Cerebellar cortex (tissue), 1 donor: ENCODE measurements at places on chromosomes 5 and 9.

GRCh38 chr9:5643005-5643624 is 14.2 kb downstream of the RIC1 start:
- DNase-seq, result no peak

- no peak for DNase-seq
These were observed 12.6 kb downstream of the DNM1 start for GRCh38 chr9:128215491-128216409.

- DNase-seq, result no peak
These were observed 28.9 kb upstream of the PDCD1LG2 start for GRCh38 chr9:5481322-5482040.

DNA sequence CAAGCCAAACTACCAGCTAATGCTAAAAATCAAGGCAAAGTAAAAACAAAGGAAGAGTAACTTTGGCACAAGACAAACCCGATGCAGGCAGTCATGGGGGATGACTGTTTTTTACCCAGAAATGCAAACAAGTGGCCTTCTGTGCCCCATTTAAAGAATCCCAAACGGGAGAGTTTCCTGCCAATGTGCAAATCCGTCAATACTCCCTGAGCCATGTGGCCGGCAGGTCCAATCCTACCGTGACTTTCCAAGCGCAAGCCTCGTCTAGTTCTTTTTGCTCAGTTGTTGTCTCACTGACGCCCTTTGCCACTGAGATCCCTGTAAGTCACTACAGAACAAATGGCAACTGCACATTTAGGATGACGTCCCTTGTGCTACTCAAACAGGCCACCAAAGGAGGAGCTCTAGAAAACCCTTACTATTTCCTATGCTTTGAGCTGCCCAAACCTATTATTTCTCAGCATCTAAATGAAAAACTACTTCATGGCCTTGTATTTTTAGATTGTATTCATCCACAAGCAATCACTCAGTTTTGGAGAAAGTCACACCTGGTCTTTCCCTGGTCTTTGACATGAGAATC is 43.4 kb downstream of the OTULIN start:
- DNase-seq, result no peak

- peak; percentile 75 for DNase-seq
These were observed 8.9 kb downstream of the ZFAND5 start for GRCh38 chr9:72356041-72356582.

DNA sequence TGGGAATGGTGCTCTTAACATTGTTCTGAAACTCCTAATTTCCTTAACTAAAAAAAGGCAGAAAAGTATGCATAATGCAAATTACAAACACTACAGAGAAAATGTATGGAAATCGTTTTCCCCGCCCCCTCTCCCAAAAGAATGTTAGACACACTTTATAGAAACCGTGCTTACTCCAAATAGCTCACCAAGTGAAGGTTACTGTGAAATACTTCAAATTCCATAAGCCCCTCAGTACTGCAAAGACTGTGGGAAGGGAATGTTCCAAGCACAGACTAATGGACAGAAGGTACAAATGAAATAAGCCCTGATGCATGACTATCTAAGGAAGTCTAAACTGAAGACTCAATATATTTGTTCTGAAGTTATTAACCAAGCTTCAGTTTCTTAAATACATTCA is 12.5 kb downstream of the MAPKAP1 start:
- DNase-seq, result no peak

- DNase-seq, result peak; percentile 6
These were observed 79.5 kb downstream of the SREK1 start for GRCh38 chr5:66223637-66224036.

- DNase-seq, result no peak
These were observed 166.6 kb downstream of the SMARCA2 start for GRCh38 chr9:2181792-2182191.

DNA sequence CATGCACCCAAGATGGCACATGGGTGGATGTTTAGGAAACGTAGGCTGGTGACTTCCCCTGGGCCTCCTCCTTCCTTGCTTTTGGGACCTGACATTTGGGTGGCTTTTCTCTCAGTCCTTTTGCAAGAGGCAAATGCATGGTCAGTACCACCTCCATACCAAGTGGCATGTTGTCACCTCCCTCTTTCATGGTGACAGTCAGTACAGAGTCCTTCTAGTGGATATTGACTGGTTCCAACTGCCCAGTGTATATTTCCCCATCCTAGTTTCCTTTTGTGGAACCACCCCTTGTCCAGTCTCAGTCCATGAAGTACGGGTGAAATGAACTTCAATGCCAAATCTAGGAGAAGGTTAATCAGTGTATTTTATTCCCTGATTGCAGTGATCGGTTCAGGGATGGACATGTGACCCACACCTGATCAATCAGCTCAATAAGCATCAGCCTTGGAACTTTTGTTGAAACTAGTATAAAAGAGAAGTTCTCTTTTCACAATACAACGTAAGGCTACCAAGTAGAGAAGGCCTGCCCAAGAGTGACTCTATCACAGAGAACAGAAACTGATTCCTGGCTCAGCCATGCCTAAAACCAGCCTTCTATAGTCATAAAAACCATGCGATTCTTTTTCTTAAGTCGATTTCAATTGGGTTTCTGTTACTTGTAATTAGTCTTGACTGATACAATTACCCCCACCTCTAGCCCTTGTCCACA is 143.4 kb upstream of the KLF9 start:
- no peak for DNase-seq

- no peak for DNase-seq
These were observed 134.6 kb upstream of the TUT7 start for GRCh38 chr9:86488794-86489193.

DNA sequence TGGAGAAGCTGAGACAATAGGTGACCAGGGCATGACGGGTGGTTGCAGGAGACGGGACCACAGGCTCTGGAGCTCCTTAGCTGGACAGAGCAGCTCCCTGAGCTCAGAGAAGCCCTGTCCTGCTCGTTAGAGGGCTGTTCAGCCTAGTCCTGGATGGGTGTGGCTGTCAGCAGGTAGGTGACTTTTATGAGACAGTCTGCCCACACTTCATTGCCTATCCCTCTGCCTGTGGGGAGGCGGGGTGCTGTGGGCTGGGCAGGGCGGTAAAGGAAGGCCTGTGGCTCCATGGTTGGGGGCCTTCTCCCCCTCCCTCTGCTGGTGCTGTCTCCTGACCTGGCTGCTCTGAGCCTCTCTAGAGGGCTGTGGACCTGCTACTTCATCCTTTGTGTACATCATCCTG is 134.6 kb downstream of the RXRA start:
- no peak for DNase-seq

GRCh38 chr9:98807070-98807813 is at the start of gene GALNT12:
Gene GALNT12, plus strand, starts transcription at chr9:98807670. Its CDS starts 29 bp downstream, at chr9:98807699.
- DNase-seq, result no peak

DNA sequence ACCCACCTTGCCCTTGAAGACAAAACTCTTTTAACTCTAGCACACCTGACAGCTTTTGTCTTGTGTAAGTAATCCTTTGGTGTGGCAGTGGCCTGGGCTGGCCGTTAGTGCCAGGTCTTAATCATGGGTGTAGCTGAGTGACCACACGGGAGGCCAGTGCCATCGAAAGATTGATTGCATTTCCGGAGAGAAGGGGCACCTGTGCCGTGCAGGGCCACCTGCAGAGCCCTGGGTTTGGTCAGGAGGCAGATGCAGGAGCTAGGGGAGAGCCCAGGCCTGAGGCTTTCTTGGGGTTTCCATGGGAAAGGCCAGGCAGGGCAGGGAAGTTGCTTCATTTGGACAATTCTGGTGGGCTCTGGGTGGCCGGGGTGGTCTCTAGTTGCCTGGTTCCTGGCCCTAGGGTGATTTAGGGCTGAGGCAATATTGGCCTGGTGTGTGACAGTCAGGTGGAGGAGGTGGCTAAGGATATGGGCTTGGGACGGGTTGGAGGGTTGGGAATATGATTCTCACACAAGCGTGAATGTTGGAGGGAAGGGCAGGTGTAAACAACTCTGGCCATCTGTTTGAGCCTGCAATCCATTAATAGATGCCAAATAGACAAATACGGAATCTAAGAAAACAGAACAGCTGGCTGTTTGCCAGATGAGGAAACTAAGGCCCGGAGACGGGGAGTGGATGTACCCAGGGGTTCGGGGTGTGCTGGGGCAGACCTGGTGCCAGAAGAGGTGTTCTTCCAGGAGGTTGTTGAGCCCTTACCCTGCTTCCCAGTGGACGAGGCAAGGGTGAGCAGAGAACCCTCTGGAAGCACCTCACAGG is 4.6 kb downstream of the DBH start:
- peak; percentile 63 for DNase-seq

- DNase-seq, result no peak
These were observed 715.3 kb upstream of the WWC1 start for GRCh38 chr5:167576126-167576525.

DNA sequence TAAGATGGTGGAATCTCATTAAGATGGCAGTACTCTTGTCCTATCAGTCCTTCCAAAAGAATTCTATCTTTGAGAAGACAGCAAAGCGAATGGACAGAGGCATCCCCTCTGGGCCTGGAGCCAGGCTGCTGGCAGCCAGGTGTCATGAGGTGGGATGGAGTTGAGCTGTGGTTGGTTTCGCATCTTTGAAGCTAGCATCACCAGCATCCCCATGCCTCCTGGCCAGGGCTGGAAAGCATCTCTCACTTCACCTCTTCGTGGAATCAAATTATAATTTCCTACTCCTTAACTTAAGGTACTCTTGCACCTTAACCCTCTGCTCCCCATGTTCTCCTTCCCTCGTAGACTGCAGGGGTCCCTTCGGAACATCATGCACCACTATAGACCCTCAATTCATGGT is 248.3 kb downstream of the GADD45G start:
- no peak for DNase-seq

- no peak for DNase-seq
These were observed 62.6 kb downstream of the SUSD1 start for GRCh38 chr9:112112519-112112918.

- peak; percentile 31 for DNase-seq
These were observed 2.8 kb downstream of the PURA start for GRCh38 chr5:140116716-140117115.

DNA sequence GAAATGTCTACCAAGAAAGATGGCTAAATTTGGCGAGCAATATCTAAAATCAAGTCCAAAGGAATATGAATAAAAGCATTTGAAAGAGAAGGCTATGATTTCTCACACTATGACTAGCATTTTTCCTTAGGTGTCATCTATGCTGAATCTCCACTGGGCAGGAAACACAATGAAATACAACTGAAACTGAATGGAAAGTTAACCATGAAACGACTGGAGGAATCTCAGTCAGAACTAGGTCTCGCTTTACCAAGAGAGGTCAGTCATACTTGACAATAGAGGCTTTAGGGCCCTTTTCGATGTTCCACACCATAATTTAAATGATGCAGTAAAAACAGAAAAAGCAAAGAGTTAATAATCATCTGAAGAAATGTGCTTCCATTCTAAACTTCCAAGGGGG is 339.0 kb downstream of the PDE4D start:
- DNase-seq, result no peak

- no peak for DNase-seq
These were observed 17.6 kb downstream of the NACC2 start for GRCh38 chr9:136077491-136077890.

DNA sequence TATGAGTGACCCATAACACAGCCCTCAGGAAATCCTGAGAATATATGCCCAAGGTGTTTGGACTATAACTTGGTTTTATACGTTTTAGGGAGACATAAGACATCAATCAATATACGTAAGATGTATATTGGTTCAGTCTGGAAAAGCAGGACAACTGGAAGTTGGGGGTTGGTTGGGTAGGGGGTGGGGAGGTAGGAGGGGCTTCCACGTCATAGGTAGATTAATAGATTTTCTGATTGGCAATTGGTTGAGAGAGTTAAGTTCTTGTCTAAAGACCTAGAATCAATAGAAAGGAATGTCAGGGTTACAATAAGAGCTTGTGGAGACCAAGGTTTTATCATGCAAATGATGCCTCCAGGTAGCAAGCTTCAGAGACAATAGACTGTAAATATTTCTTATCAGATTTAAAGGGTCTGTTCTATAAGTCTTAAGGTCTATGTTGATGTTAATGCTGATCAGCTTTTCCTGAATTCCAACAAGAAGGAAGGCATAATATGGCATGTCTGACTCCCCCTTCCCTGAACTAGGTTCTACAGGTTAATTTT is 2267.7 kb upstream of the ACO1 start:
- no peak for DNase-seq

- no peak for DNase-seq
These were observed 351.8 kb upstream of the ADAMTSL1 start for GRCh38 chr9:18122171-18122570.

DNA sequence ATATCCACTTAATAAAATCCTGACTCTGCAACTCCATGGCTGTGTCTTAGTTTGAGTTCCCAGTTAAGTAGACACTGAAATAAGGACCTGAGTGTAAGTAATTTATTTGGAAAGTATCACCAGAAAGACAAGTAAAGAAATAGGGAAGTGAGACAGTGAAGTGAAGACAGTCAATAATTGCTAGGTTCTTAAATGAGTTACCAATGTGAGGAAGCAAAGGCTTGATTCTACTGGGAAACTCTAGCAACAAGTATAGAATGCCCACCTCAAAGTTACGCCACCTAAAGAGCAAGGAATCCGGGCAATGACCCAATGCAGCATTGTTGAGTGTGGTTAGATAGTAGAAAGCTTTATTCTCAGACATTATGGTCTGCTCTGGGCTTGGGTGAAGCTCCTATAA is 383.9 kb downstream of the TLR4 start:
- DNase-seq, result no peak

DNA sequence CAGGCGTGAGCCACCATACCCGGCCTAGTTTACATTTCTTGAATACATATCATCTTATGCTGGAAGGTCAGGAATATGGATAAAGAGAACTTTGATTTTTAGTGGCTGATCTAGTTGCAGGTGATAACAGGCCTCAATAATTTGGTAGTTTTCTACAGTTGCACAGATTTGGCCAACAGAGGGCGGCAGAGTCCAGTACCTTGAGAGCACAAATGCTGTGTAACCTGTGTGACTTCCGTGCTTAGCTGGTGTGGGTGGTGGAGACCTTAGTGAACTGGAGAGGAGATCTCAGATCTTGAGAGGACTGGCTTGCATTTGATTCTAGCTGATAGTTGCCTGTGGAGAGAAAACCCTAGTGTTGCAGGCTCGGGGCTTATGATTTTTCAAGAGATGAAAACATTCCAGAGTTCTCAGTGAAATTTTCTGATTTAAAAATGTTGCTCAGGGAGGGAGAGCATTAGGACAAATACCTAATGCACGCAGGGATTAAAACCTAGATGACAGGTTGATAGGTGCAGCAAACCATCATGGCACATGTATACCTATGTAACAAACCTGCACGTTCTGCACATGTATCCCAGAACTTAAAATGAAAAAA is 17.4 kb upstream of the GPR151 start:
- peak; percentile 77 for DNase-seq

- no peak for DNase-seq
These were observed 85.5 kb upstream of the MARCHF11 start for GRCh38 chr5:16265141-16265540.
